ENCODE measurements at places on chromosomes 4 and X.

DNA sequence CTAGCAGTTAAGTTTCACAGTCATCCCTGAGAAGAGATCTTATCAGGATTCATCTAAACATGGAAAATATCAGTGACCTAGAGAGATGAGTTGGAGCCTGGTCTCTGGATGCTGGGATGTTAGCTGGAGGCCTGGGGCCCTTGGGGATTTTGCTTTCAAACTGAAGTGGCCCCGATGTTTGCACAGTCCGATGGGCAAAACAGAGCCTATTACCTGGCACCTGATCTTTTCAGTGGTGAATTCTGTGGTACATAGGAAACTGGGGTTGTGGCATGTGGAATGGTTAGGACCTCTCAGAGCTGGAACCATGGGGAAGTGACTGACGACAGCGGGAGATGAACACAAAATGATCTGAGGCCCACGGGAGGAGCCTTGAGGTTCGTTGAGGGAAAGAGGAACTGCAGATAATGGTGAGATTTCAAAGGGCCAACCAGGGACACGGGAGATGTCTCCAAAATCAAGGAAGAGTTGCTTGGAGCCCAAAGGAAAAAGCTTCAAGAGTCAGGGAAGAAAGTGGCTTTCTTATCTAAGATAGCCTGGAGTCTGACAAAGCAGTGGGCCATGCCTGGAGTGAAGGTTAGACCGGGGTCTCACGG is 17.8 kb upstream of the TENM3 start:
- no peak for DNase-seq

DNA sequence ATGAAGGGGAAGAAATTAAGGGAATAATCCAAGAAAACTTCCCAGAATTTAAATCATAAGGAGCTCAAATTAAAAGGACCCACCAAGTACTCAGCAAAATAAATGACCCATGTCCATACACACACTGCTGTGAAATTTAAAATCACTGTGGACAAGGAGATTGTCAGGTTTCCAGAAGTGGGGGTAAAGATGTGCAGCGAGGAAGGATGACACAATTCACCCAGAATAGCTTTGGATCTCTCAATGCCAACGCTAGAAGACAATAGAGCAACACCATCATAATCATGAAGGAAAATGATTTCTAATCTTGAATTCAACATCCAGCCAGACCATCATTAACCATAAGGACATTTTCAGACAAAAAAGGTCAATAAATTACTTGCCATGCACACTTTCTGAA is 65.7 kb downstream of the CASK start:
- DNase-seq, result no peak

DNA sequence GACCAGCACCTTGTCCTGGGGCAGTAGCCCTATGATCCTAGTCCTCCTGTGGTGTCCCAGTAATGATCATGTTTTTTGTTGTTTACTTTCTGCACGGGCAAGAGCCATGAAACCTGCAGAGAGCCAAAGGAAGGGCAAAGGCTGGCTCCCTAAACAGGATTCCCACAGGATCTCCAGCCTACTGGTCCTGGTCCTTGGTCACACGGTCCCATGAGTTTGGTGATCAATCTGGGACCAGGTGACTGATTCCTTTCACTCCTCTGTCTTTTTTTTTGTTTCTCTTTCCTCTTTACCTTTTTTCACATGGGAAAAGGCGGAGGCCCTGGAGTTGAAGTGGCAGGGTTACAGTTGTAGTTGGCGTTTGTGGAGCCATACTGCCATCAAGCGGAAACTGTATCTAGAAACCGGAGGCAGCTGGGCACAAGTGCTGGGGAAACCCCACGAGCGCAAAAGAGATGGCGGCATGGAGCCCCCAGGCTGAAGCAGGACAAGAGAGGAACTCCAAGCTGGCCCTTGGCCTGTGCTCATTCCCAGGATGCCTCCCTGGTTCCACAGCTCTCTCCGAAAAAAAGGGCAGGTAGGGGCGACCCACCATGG is 34.6 kb downstream of the NBDY start:
- no peak for DNase-seq

DNA sequence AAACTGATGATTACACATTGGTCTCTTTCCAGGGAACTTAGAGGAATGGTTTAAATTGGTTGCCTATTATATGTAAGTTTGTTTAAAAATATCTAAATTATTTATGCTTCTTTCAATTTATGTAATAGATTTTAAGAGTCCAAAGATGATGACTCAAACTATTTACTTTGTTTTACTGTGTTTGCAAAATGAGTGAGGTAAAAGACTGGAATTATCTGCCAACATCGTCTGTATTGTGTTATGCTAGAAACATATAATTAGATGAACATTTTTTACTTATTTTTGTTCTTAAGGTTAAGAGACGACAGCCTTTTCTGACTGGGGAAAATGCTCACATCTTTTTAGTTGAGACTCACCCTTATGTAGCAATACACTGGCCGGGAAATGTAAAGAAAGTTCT is 51.1 kb upstream of the SYTL5 start:
- DNase-seq, result no peak

- DNase-seq, result no peak
Observed at GRCh38 chrX:111465669-111466068, 45.8 kb upstream of the SERTM2 start.

- no peak for DNase-seq
Observed at GRCh38 chr4:14967982-14968381, 34.3 kb upstream of the CPEB2 start.

DNA sequence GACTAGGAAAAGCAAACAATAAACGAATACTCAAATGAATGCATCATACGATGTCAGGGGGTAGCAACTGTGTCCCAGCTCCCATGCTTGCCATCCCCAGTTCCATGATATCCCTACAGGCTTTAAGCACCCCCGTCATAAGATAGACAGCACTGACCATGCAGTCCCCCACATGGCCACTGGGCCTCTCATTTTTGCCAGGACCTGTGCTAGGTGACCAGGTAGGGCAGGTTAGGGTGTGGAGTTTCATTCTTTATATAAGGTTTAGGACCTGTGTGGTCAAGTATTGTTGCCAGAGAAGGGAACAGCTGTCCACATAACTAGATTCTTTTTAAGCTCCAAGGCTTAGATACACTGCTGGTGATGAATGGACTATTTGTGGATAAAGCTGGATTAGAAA is 9.7 kb downstream of the PPEF2 start:
- DNase-seq, result no peak

DNA sequence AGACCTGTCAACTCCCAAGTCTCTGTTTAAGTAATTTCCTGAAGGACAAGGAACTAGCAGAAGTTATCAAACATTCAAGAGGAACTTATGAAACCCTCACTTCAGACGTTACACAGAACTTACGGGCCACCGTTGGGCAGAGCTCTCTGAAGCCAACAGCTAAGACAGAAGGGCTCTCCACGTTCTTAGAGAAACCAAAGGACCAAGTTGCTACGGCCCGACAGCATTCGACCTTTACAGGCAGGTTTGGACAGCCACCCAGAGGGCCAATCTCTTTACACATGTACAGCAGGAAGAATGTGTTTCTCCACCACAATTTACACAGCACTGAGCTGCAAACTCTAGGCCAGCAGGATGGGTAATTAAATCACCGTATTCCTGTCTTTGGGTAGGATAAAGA is 705.1 kb upstream of the GRID2 start:
- DNase-seq, result no peak

DNA sequence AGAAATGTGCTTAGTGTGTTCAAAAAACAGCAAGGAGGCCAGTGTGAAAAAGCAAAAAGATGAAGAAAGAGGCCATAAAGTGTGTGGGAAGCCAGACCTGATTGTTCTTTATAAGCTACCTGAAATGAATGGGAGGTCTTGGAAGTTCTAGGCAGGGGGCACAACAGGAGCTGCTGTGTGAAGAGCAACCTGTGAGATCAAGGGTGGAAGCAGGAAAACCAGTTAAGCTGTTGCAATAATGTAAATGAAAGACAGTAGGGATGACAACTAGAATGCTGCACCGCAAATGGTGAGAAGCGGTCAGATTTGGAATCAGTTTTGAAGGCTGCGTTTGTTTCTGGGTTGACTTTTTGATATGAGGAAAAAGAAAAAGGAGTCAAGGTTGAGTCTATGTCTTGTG is 123.5 kb downstream of the TMEM144 start:
- DNase-seq, result no peak

GRCh38 chr4:158912806-158913205 is 144.0 kb downstream of the FNIP2 start:
- no peak for DNase-seq

GRCh38 chr4:82787342-82787741 is 11.3 kb downstream of the SCD5 start:
- no peak for DNase-seq

GRCh38 chrX:118603981-118604380 is 108.4 kb downstream of the DOCK11 start:
- DNase-seq, result no peak

DNA sequence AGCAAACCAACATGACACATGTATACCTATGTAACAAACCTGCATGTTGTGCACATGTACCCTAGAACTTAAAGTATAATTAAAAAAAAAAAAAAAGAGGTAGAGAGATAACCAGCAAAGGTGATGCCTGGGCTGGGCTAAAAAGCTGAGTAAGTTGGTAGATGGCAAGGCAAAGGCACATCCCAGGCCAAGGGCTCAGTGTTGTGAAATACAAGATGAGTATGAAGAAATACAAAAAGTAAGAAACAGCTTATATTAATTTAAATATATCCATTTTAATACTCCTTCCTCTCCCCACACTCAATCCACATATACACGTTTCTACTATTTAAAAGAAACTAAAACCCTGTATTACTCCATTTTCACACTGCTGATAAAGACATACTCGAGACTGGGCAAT is 25.8 kb downstream of the TEC start:
- DNase-seq, result no peak

Data from AG04449 (cell line).